ENCODE measurements at places on chromosomes 3 and 15.

- no peak for DNase-seq
These were observed 897.3 kb downstream of the ROBO1 start for GRCh38 chr3:78870484-78870883.

DNA sequence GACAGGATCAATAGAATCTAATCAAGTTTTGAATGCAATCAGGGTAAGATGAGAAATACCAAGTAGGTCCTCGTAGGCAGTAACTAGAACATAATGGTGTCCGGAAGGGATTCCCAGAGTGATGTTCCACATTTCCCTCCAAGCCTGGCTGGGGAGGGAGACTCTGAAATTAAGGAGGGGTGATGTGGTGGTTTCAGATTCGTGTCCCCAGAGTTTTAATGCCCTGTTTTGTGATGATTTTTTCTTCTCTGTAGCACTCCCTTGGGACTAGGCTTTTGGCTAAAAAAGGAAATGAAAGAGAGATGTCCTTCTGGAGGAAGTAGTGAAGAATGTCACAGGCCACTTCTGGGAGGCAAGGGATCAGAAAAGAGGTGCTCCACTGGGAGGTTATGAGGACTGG lies 108.3 kb upstream of the CACNA2D3 start:
- no peak for DNase-seq

GRCh38 chr3:187066228-187066995 lies 72.9 kb downstream of the RPL39L start:
- DNase-seq: peak; percentile 39

DNA sequence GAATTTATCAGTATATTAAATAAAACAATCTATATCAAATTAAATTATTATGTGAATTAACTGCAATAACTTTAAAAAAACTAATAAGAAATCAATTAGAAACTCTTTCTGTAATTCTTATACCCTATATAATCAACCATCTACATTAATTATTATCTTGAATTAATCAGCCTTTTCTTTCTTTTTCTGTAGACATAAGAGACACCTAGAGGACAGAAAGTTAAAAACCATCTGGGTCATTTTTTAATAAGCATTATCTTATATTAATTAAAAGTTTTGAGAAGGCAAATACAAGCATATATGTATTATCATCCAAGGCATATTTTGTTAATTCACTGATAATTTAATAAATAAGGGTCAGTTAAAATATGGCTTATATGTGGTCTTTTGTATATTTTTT lies 24.2 kb upstream of the SLC25A26 start:
- DNase-seq: no peak

DNA sequence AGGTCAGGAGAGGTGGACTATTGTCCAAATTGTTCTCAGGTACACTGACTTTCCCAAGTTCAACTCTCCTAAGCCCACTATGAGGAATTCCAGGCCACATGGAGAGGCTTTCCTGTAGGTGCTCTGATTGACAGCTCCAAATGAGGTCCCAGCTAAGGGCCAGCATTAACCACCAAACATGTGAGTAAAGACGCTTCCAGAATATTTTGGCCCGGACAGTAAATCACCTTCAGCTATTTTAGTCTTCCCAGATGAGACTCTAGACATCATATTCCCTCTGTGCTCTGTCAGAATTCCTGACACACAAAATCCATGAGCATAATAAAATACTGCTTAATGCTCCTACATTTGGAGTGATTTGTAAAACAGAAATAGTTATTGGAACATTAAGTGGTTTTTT lies 135.5 kb downstream of the TGFBR2 start:
- DNase-seq: no peak

DNA sequence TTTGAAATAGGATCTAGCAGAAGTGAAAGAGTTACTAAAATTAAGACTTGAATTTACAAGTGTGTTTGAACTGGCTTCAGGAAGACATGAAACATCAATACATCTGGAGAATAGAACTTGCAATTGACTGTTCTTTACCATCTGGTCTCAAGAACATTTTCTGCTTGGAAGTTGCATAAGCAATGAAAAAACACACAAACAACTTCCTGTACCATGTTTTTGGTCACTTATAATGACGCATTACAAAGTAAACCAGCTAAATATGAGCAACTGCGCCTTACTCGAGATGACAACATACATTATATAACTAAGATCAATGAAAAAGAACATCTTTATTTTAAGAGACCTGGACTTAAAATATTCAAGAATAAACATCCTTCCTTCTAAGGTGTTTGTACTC lies 112.5 kb downstream of the TIGIT start:
- DNase-seq: no peak

DNA sequence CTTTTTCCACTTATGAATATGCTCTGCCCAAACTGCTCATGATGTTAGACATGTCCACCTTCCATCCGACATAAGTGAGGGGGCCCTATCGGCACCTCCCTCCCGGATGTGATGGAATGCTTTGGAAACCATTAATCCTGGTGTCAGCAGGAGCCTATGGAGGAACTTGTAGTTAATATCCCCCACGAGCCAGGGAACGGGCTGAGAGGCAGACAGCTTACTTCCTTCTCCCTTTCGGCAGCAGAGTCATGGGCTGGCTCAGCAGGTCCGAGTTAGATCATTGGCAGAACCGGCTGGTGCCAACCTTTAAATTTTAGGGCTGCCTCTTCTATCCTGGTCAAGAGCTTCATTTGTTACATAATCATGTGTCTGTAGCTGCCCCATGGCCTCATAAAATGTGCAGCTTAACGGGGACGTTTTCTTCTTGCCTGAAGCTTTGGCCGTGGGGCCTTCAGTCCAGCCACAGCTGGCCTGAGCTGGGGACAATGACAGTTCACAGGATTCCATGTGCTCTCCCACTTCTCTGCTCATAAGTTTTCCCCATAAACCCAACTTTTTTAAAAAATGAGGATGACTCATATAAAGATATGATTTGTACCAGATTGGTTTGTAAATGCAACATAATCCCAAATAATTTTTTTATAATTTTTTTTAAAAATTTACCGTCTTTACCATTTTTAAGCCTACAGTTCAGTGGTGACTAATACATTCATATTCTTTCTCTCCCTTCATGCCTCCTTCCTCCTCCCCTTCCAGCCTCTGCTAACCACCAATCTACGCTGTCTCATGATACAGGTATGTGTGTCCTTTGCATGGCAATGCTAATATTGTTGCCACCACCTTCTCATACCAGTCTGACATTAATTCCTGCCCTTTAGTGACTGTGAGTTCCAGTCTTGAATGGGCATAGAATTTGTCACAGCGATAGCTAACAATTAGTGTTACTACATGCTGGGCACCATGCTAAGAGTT lies 62.2 kb upstream of the RGMA start:
- no peak for DNase-seq

GRCh38 chr3:150077581-150078247 lies 107.0 kb upstream of the PFN2 start:
- DNase-seq: no peak

GRCh38 chr3:127988770-127989557 lies 63.3 kb upstream of the SEC61A1 start:
- DNase-seq: no peak

Data from BE2C (cell line).